ENCODE measurements at places on chromosomes 3 and 15. TPM values are rescaled to one million over a fixed set of nuclear protein-coding genes. Genes with fewer than 3 reads are reported as not detected.

- DNase-seq = no peak
Observed at GRCh38 chr15:68145706-68146105, 59.4 kb downstream of the CALML4 start.

GRCh38 chr3:114079761-114080160 is 23.2 kb downstream of the QTRT2 start:
- DNase-seq = no peak

DNA sequence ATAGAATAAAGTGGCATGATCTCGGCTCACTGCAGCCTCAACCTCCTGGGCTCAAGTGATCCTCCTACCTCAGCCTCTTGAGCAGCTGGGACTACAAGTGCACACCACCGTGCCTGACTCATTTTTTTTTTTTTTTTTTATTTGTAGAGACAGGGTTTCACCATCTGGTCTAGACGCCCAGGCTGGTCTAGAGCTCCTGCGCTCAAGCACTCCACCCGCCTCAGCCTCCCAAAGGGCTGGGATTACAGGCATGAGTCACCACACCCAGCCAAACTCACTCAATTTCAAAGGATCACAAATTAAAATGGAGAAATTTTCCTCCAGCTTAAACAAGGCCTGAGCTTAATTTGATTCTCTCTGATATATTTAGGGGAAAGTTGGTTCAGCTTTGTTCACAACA is 27.3 kb upstream of the NMB start:
- peak; percentile 13 for DNase-seq

DNA sequence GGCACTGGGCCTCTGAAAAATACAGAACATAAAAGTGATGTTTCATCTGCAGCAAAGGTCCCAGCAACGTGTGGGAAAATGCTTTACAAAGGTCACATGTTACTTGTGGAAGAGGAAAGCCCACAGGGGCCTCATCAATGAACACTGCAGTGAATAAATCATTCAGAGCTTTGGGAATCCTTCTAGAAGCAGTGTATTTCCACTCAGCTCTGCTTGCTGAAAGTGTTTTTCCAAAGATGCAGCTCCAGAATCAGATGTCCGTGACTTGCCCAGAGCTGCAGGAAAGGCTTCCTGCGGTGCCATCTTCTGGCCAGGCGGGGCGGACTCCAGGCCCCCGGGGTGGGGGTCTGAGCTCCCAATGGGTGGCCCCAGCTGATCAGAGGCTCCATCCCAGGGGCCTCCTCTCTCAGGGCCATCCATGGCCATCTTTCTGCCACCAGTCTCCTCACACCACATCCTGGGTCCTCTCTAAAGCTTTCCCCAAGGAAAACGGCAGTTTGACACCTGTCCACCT is 81.5 kb downstream of the C3orf70 start:
- DNase-seq = no peak

FGD5 gene
- total RNA-seq = 15.9 TPM

Data from transverse colon (tissue), 4 donors.